T-helper 17 cell (primary cell): ENCODE measurements at places on chromosomes 7 and 10.

DNA sequence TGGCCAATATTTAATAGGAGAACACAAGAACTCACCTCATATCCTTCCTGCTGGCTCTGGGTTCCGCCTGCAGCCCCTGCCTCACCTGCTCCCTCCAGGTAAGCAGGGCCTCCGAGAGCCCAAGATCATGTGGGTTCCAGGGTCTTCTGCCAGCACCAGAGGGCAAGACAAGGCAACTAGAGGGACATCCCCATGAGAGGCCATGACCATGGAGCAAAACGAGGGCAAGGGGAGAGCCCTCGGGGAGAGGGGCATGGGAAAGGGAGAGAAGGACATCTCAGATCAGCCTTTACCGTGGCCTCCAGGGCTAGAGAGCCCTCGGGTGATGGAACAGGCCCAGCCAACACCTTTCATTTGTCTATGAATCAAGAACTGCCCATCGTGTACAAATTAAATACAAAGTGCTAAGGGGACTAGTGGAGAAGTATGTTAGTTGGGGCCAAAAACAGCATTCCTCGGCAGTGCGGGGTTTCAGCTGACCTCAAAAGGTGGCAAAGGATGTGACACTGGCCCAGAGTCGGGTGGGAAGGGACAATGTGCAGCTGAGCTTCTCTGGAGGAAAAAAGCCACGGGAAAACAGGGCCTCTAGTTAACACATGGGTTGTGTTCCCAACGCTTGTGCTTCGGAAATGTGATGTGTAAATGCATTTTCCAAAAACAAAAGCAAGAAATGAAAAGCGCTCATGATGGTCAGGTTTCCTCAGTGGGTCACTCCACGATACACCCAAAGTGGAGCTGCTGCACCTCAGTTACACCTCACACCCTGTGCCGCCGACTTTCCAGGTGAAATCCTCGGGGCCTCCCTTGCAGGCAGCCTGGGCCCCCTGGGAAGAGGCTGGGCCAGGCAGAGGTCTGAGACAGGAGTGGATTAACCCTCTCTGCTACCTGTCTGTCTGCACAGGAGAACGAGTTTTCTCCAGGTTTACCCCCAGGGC, 2.0 kb downstream of the AOC1 start:
- H3K27ac ChIP-seq = no peak overlapping the region
- no peak for DNase-seq
- peaks cover 8% of the 10 kb centered on the region for H3K4me1 ChIP-seq
- H3K27me3 ChIP-seq = peaks cover 67% of the 10 kb centered on the region
- H3K4me3 ChIP-seq = no peak overlapping the region
- peaks cover 15% of the 10 kb centered on the region for H3K36me3 ChIP-seq

DNA sequence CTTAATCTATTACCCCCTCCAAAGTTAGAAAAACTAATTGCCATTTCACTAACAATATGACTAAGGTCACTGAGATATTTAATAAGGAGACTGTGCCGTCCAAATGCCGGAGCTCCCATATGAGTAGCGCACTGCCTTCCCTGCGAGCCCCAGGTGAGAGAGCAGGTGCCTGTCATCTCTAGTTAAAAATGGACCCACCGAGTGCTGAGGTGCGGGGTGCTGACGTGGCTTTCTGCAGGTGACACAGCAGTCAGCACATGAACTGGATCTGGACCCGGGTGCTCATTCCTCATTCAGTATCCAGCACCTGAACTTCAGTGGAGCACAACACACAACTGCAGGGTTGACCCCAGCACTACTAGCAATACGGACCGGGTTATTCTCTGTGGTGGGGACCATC, 138.0 kb upstream of the NPS start:
- no peak overlapping the region for H3K27ac ChIP-seq
- peaks cover 7% of the 10 kb centered on the region for H3K27me3 ChIP-seq
- no peaks in the 10 kb centered on the region for H3K4me1 ChIP-seq
- H3K36me3 ChIP-seq = no peaks in the 10 kb centered on the region
- H3K4me3 ChIP-seq = no peak overlapping the region

GRCh38 chr10:24783504-24783903, 59.8 kb upstream of the ARHGAP21 start:
- no peak overlapping the region for H3K4me3 ChIP-seq
- DNase-seq = no peak
- H3K36me3 ChIP-seq = no peaks in the 10 kb centered on the region
- H3K27me3 ChIP-seq = peaks cover 10% of the 10 kb centered on the region
- no peaks in the 10 kb centered on the region for H3K4me1 ChIP-seq
- H3K27ac ChIP-seq = no peak overlapping the region

- DNase-seq = no peak
- peaks cover 41% of the 10 kb centered on the region for H3K27me3 ChIP-seq
- no peak overlapping the region for H3K4me3 ChIP-seq
- H3K36me3 ChIP-seq = no peaks in the 10 kb centered on the region
- no peaks in the 10 kb centered on the region for H3K4me1 ChIP-seq
Observed at GRCh38 chr7:25289518-25289917, 61.2 kb upstream of the NPVF start.

- peaks cover 37% of the 10 kb centered on the region for H3K27me3 ChIP-seq
- H3K4me3 ChIP-seq = no peak overlapping the region
- H3K4me1 ChIP-seq = peaks cover 13% of the 10 kb centered on the region
- peaks cover 2% of the 10 kb centered on the region for H3K36me3 ChIP-seq
- no peak overlapping the region for H3K27ac ChIP-seq
Observed at GRCh38 chr10:43945094-43945730, 296.5 kb upstream of the ZNF32 start.

- H3K36me3 ChIP-seq = no peaks in the 10 kb centered on the region
- H3K4me3 ChIP-seq = no peak overlapping the region
- H3K4me1 ChIP-seq = peaks cover 2% of the 10 kb centered on the region
- H3K27ac ChIP-seq = no peak overlapping the region
Observed at GRCh38 chr10:5828725-5829124, 15.5 kb upstream of the GDI2 start.

DNA sequence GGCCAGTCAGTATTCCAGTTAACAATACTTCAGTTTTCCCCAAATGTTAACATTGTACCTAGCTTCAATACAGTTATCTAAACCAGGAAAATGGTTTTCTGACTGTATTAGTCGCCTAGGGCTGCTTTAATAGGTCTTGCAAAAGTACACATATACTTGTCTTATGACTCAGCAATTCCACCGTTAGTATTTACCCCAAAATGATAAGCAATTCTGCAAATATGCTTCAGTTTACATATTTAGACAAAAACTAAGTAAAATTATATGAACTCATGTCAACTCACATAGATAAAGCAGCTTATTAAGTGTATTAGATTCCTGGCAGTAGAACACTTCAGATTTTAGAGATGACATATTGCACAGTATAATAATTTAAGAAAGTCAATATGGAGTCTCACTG, 363.3 kb downstream of the ARL4A start:
- H3K27ac ChIP-seq = no peak overlapping the region
- H3K36me3 ChIP-seq = no peaks in the 10 kb centered on the region
- no peak overlapping the region for H3K4me3 ChIP-seq
- no peak for DNase-seq
- peaks cover 2% of the 10 kb centered on the region for H3K27me3 ChIP-seq
- H3K4me1 ChIP-seq = peaks cover 2% of the 10 kb centered on the region

GRCh38 chr10:31620226-31621151, 301.5 kb downstream of the ZEB1 start:
- H3K4me3 ChIP-seq = no peak overlapping the region
- peaks cover 4% of the 10 kb centered on the region for H3K36me3 ChIP-seq
- no peak for DNase-seq
- H3K27me3 ChIP-seq = peaks cover 36% of the 10 kb centered on the region

DNA sequence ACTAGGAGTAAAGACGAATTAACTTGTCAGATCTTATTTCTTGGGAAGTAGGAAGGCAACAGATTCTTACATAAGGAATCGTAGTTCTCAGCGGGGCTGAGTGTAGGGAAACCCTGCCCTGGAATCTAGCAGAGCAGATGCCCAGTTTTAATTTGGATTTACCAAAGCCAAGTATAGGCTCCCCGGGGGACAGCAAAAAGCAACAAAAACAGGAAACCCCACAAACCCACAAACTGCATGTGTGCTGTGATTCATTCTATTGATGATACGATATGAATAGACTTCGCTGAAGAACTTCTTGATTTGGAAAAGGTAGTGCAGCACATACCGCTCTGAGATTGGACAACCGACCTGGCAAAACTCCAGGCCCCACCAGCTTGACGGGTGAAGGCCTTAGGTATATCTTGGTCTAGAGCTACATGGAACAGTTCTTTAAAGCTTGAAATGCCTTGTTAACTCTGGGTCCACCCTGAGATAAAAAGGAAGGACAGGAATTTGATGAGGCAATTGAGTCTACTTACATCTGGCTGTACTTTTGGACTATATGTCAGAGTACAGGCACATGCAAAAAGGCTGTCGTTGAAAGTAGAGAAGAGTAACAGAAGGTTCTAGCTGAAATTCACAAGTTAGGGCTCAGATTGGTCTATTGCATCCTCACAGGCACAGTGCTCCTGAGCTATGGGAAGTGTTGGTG, 49.1 kb downstream of the STRA8 start:
- H3K36me3 ChIP-seq = no peaks in the 10 kb centered on the region
- peak overlapping the region; percentile 25 for H3K4me3 ChIP-seq
- DNase-seq = no peak
- H3K27me3 ChIP-seq = peaks cover 31% of the 10 kb centered on the region

GRCh38 chr10:1409392-1409791, 327.9 kb downstream of the ADARB2 start:
- peaks cover 2% of the 10 kb centered on the region for H3K36me3 ChIP-seq
- no peak for DNase-seq
- H3K4me3 ChIP-seq = no peak overlapping the region
- no peaks in the 10 kb centered on the region for H3K4me1 ChIP-seq
- peaks cover 40% of the 10 kb centered on the region for H3K27me3 ChIP-seq
- H3K27ac ChIP-seq = no peak overlapping the region

DNA sequence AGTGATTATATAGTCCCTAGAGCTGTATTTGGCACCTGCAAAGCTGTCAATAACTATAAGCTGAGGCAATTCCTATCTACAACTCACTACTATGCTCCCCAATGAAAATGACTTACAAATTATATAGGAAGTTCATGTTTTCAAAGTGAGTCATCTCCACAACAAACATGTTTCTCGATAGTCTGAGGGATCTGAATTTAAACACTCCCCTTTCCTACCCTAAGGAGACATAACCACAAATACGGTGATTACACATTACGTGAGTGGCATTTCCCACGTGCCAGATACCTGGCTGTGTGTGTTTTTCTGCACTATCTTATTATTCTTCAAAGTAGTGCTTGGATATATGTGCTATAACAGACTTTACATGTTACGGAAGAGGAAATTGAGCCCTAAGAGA, 122.5 kb upstream of the C1QL3 start:
- H3K4me3 ChIP-seq = no peak overlapping the region
- peaks cover 2% of the 10 kb centered on the region for H3K36me3 ChIP-seq
- no peaks in the 10 kb centered on the region for H3K27me3 ChIP-seq

DNA sequence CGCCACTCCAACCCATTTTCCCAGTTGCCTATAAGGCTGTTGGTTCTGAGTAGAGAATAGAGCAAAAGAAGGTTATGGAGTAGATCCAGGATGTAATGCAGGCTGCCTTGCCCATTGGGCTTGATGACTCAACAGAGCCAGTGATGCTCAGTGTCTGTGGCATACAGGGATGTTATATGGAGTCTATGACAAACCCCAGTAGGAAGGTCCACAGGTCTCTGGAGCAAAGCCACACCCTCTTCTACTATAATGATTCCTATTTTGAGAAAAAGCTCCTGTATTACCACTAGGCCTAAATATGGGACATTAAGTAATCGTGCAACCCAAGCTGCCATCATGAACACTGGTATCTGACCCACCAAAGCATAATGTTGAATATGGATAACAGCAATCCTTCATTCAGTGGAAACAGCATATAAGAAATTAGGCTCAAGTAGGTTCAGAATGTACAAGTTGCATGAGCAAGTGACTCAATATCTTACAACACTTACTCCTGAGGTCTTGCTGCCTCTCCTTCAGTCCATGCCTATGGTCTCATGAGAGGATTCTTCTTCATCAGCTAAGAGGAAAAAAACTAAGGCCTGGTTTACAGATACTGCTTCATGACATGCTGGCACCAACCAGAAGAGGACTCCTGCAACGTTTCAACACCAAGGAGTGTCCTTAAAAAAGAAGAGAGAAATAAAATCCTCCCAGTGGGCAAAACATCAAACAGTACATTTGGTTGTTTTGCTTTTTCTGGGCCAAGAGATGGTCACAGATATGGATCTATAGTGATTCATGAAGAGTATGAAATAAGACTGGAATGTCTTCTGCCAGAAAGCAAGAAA, 14.8 kb upstream of the FHIP2A start:
- no peak for DNase-seq
- no peak overlapping the region for H3K4me3 ChIP-seq
- peaks cover 19% of the 10 kb centered on the region for H3K4me1 ChIP-seq
- peak overlapping the region; percentile 24 for H3K27ac ChIP-seq

DNA sequence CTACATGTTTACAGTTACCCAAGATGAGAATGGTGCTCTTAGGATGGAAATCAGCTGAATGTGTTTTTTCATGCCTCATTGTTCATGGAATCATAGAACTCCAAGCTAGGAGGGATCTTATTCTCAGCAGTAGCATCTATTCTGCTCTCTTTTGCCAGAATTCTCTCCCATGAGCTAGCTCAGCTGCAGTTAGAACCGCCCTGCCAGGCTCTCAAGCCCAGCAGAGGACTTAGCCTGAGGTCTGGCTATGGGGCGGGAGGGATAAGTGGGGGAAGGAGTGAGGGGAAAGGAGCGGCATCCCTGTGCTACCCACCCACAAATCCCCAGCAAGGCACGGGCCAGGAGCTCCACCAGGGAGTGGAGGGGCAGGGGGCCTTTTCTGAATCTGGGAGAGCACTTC, 120.7 kb upstream of the PLXNA4 start:
- H3K4me3 ChIP-seq = no peak overlapping the region
- no peaks in the 10 kb centered on the region for H3K27me3 ChIP-seq
- DNase-seq = no peak
- H3K36me3 ChIP-seq = no peaks in the 10 kb centered on the region
- H3K4me1 ChIP-seq = peaks cover 7% of the 10 kb centered on the region

- H3K36me3 ChIP-seq = no peaks in the 10 kb centered on the region
- peaks cover 23% of the 10 kb centered on the region for H3K27me3 ChIP-seq
- no peak overlapping the region for H3K4me3 ChIP-seq
- no peaks in the 10 kb centered on the region for H3K4me1 ChIP-seq
- H3K27ac ChIP-seq = no peak overlapping the region
Observed at GRCh38 chr10:31693491-31693890, 235.1 kb downstream of the ARHGAP12 start.

- DNase-seq = no peak
- H3K4me3 ChIP-seq = no peak overlapping the region
- peaks cover 15% of the 10 kb centered on the region for H3K4me1 ChIP-seq
- no peaks in the 10 kb centered on the region for H3K27me3 ChIP-seq
- peaks cover 5% of the 10 kb centered on the region for H3K36me3 ChIP-seq
- peak overlapping the region; percentile 14 for H3K27ac ChIP-seq
Observed at GRCh38 chr7:151705636-151706276, 171.2 kb downstream of the PRKAG2 start.

DNA sequence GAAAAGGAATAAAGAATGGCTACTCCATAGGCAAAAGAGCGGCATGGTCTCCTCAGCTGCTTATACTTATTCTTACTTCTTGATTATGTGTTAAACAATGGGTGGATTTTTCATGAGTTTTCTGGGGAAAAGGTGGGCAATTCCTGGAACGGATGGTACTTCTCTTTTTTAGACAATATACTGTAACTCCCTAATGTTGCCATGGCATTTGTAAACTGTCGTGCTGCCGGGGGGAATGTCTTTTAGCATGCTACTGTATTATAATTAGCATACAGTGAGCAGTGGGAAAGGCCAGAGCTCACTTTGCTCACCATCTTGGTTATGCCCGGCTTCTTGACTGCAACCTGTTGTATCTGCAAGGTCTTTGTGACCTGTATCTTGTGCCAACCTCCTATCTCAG, 372.1 kb upstream of the AKR1E2 start:
- H3K27me3 ChIP-seq = no peaks in the 10 kb centered on the region
- no peak overlapping the region for H3K27ac ChIP-seq
- peaks cover 3% of the 10 kb centered on the region for H3K4me1 ChIP-seq
- DNase-seq = no peak
